ENCODE measurements at places on chromosomes 6 and 20. TPM values are rescaled to one million over a fixed set of nuclear protein-coding genes. Genes with fewer than 3 reads are reported as not detected.

Gene KCNK16
- not detected for total RNA-seq

Gene TRIM38
- 29.5 TPM for total RNA-seq

DNA sequence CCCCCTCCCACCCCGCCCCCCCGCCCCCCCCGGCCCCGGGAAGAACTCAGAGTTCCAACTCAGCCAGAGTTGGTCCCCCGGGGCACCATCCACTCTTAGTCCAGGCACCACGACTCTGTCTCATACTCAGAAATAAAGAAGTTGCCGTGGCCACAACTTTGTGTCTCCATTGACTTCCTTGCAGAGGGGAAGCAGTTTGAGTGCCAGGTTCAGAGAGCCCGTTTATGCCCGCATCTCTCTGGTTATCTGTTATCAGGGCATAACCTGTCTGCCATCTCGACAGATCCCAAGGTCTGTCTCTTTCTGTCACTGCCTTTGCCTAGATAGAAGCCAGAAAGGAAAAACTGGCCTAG lies 605 bp downstream of the CDC5L start:
- no peak for DNase-seq

GRCh38 chr6:51675922-51676275 lies 411.5 kb downstream of the PKHD1 start:
- no peak for DNase-seq
